ENCODE measurements at places on chromosomes 1 and 21.
A peak's percentile ranks its signal among the peaks of the same experiment; 100 is the strongest.

DNA sequence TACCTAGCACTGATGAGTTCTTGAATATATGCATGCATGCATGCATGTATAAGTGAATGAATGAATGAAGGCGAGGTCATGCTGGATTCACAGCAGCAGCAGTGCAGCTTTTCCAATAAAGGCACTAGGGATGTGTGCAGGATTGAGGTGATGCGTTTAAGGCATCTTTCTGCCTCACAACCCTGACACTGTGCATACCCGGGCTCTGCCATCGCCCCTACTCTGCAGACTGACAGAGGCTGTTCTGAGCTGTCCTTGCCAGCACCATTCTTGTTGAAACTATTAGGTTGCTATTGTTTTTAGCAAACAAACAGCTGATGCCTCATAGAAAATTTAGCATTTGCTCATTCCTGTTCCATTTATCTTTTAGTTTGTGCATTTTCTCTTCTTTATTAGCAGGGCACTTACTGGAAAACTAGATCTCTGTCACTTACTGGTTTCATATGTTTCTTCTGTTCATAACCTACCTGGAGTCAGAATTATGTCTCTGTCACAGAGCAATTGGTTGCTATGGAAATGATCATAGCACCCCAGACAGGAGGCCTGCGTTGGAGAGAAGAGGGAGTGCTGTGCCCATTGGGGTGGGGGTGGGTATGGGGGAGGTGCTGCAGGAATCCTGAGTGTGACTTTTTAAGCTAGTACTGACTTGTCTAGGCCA is 79.0 kb downstream of the CD58 start:
- DNase-seq: no peak

DNA sequence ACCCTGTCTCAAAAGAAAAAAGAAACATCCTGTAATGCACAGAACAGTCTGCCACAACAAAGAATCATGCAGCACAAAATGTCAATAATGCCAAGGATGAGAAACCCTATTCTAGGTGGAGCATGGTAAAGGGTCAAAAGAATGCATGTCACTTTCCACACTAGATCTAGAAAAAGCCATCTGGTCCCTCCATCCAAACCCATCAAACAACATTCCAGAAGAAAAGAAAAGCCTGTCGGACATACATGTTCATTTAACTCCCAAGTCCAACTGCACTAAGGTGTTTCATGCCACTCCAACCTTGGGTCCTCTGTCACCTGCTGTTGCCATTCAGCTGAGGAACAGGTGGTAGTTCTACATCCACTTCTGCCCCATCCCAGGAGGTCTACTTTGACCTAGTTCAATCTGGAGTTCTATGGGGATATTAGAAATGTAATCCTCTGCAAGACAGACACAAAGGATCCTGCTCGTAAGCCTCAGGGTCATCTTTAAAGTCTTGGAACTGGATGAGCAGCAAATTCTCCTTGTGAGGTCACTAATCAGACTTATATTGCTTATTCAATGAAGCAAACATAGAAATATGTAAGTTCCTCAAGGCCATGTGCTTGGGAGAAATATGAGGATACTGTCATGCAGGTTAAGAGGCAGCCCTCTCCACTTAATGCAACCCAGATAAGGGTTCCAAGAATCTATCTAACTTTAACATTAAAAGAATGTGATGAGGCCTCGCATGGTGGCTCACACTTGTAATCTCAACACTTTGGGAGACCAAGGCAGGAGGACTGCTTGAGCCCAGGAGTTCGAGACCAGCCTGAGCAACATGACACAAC is 3.7 kb downstream of the DEDD start:
- DNase-seq: no peak

DNA sequence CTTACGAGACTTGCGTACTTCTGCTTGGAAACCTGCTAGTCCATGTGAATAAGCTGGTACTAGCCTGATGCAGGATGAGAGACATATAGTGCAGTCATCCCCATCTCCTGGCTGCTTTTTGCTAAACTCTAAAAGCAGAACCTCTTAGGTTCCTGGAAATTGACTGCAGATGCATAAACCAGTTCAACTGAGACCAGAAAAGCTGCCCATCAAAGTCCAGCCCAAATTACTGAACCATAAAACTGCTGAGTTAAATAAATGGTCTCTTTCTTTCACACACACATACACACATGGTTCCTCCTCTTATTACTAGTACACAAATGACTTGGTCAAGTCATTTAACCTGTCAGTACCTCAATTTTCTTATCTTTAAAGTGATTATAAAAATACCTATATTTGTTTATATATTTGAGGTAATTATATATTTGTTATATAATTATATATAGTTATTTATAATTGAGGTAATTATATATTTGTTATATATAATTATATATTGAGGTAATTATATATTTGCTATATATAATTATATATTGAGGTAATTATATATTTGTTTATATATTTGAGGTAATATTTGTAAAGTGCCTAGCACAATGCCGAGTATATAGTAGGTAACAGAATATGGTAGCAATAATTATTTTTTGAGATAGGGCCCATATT is 25.2 kb upstream of the RABGAP1L start:
- no peak for DNase-seq

GRCh38 chr21:42661688-42662429 is 8.4 kb downstream of the PDE9A start:
- no peak for DNase-seq

- DNase-seq: no peak
These were observed 68.4 kb downstream of the USP24 start for GRCh38 chr1:55146781-55147180.

GRCh38 chr1:155910621-155911121 is 478 bp downstream of the RIT1 start:
- DNase-seq: no peak

DNA sequence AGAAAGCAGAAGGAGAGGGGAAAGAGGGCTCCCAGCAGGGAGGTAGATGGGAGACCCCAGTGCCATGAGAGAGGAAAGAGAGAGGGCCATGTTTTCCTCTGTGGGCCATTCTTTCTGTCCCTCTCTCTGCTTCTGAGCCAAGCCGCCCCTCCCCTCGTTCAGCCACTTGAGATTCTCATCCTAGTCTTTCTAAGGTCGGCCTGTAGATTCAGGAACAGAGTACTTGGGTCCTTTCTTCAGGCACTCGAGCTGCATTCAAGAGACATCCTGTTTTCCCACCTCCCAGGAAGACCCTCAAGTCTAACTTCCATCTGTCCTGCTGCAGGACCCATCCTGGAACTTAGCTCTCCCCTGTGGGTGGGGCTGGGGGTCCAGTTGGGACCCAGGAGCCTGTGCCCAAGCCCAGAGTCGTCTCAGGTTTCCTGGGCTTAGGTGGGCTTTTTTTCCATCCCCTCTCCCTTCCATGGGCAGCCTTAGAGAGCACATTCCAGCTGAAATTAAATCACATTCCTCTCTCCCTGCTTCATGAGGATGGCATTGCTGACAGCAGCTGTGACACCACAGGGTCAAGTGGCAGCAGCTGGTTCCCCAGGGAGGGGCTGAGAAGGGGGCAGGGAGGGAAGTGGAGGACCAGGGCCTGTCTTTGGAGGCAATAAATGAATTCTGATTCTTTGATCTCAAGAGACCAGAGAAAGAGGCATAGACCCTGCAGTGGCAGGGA is 13.0 kb downstream of the NES start:
- no peak for DNase-seq

GRCh38 chr1:177849579-177850290 is 120.1 kb downstream of the SEC16B start:
- DNase-seq: no peak

- DNase-seq: peak; percentile 48
These were observed 2.7 kb upstream of the PSMD4 start for GRCh38 chr1:151251656-151252470.

DNA sequence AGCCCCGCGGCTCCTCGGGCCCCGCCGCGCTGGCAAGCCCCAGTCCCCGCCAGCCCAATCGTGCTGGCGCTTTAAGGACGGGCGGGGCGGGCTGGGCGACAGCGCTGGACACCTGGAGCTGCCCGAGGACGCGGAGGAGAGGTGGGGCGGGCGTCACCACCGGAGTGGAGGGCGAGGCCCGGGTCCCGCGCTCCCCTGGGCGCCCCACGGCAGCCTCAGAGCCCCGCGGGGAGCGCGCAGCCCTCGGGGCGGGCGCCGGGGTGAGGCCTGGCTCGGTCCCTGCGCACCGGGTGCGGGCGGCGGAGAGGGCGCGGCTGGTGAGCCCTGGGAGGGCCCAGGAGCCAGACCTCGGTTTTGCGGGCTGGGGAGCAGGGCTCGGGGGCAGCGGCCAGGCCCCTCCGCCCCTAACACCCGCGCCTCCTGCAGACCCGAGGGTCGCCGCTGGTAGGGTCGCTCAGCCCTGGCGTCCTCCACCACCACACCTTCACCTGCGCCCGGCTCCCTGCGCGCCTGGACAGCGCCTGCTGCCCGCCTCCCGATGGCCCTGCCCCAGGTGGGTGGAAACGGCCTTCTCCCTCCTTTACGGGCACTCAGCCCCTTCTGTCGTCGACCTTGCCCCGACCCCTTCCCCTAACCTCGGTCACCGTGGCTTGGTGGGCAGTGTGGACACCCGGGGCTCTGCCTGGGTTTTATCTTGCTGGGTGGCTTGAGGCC is at the start of gene TMEM61:
TMEM61 (plus strand) TSS at position 101 of the 714 bp plus-strand sequence; CDS start at position 539, 438 bp downstream.
- DNase-seq: no peak

DNA sequence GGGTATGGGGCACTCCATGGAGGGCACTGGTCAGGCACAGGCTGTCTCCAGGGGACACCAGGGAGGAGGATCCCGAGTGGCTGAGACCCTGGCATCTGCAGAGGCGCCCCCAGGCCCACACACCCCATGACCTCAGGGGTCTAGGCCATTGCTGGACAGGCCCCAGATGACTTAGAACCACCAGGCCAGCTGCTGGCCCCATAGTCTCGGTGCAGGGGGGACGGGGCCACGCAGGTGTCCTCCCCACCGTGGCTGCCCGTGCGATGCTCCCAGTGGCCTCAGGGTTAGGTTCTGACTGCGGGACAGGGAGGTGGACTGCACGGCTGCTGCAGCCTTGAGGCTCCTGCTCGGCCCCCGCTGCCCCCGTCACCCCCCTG is 44.0 kb downstream of the MORN1 start:
- no peak for DNase-seq

GRCh38 chr1:182340233-182341058 is 51.1 kb downstream of the GLUL start:
- no peak for DNase-seq

All from stimulated activated CD4-positive, alpha-beta T cell treated with anti-CD3 and anti-CD28 coated beads, Interleukin-12 subunit alpha, Interleukin-12 subunit beta, amount 100 ng/mL, for 4 hours (primary cell).